ENCODE measurements at places on chromosomes 12 and 14.

- no peak for DNase-seq
- H3K36me3 ChIP-seq: no peaks in the 10 kb centered on the region
- H3K27me3 ChIP-seq: no peaks in the 10 kb centered on the region
- H3K4me1 ChIP-seq: no peaks in the 10 kb centered on the region
- H3K4me3 ChIP-seq: peak overlapping the region; percentile 85
Observed at GRCh38 chr12:51171884-51172514, 936 bp downstream of the TFCP2 start.

DNA sequence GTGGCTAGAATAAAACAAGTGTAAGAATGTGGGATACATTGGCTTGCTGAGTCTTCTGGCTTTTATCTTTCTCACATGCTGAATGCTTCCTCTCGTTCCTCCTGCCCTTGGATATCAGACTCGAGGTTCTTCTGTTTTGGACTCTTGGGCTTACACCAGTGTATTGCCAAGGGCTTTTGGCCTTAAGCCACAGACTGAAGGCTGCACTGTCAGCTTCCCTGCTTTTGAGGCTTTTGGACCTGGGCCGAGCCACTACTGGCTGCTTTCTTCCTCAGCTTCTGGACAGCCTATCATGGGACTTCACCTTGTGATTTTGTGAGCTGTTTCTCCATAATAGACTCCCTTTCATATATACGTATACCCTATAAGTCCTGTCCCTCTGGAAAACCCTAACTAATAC, 300.9 kb upstream of the STXBP6 start:
- H3K4me3 ChIP-seq: no peak overlapping the region
- no peak overlapping the region for H3K27ac ChIP-seq
- H3K27me3 ChIP-seq: no peaks in the 10 kb centered on the region
- no peaks in the 10 kb centered on the region for H3K36me3 ChIP-seq

DNA sequence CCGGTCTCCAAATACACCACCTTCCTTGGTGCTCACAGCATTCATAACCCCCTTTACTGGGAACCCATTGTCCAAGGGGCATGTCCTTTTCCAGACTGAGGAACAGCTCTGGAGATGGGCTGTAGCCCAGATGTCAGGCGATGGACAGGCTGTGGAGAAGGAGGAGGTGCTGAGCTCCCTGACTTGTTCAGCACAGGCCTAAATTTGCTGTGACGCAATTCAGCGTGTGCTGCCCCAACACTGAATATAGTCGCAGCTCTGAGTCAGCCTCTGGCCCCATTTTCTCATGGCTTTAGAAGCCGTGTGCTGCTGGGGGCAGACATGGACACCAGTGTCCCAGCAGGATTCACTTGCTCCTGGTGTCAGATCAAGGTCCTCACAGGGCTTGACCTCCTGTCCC, 269.1 kb downstream of the EMP1 start:
- peaks cover 5% of the 10 kb centered on the region for H3K27me3 ChIP-seq
- no peak for DNase-seq
- no peaks in the 10 kb centered on the region for H3K36me3 ChIP-seq
- no peak overlapping the region for H3K4me3 ChIP-seq

- H3K36me3 ChIP-seq: no peaks in the 10 kb centered on the region
- H3K4me1 ChIP-seq: no peaks in the 10 kb centered on the region
- no peak overlapping the region for H3K27ac ChIP-seq
- DNase-seq: no peak
- no peak overlapping the region for H3K4me3 ChIP-seq
- no peaks in the 10 kb centered on the region for H3K27me3 ChIP-seq
Observed at GRCh38 chr14:96783915-96784224, 13.3 kb upstream of the VRK1 start.

- no peaks in the 10 kb centered on the region for H3K36me3 ChIP-seq
- H3K4me1 ChIP-seq: peaks cover 8% of the 10 kb centered on the region
- DNase-seq: no peak
- no peaks in the 10 kb centered on the region for H3K27me3 ChIP-seq
Observed at GRCh38 chr12:2009623-2010022, 5.4 kb upstream of the DCP1B start.

GRCh38 chr14:34872822-34873588, 2.2 kb downstream of the BAZ1A start:
- H3K36me3 ChIP-seq: no peaks in the 10 kb centered on the region
- H3K27me3 ChIP-seq: no peaks in the 10 kb centered on the region
- peak overlapping the region; percentile 80 for H3K4me3 ChIP-seq

DNA sequence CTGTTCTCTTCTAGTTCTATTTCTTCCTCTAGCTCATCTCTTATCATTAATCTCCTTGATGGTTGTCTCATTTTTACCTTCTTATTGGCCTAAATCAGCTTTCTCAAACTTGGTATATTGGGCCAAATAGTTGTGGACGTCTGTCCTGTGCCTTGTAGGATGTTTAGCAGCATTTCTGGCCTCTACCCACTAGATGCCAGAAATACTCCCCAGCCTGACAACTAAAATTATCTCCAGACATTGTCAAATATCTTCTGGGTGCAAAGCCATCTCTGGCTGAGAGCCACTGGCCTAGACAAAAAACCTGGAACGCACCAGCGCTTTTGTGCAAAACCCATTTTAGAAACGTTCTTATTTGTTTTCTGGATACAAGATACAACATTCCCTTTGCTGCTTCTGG, 38.8 kb upstream of the LRRC10 start:
- H3K4me1 ChIP-seq: no peaks in the 10 kb centered on the region
- H3K36me3 ChIP-seq: no peaks in the 10 kb centered on the region
- no peak overlapping the region for H3K27ac ChIP-seq
- DNase-seq: no peak

- H3K4me3 ChIP-seq: no peak overlapping the region
- no peaks in the 10 kb centered on the region for H3K36me3 ChIP-seq
- H3K27me3 ChIP-seq: no peaks in the 10 kb centered on the region
Observed at GRCh38 chr12:110554184-110554583, 28.9 kb downstream of the PPTC7 start.

- H3K27me3 ChIP-seq: no peaks in the 10 kb centered on the region
- no peak overlapping the region for H3K27ac ChIP-seq
- no peaks in the 10 kb centered on the region for H3K36me3 ChIP-seq
- H3K4me3 ChIP-seq: no peak overlapping the region
- no peak for DNase-seq
Observed at GRCh38 chr14:93981316-93982229, 5.2 kb upstream of the ASB2 start.

DNA sequence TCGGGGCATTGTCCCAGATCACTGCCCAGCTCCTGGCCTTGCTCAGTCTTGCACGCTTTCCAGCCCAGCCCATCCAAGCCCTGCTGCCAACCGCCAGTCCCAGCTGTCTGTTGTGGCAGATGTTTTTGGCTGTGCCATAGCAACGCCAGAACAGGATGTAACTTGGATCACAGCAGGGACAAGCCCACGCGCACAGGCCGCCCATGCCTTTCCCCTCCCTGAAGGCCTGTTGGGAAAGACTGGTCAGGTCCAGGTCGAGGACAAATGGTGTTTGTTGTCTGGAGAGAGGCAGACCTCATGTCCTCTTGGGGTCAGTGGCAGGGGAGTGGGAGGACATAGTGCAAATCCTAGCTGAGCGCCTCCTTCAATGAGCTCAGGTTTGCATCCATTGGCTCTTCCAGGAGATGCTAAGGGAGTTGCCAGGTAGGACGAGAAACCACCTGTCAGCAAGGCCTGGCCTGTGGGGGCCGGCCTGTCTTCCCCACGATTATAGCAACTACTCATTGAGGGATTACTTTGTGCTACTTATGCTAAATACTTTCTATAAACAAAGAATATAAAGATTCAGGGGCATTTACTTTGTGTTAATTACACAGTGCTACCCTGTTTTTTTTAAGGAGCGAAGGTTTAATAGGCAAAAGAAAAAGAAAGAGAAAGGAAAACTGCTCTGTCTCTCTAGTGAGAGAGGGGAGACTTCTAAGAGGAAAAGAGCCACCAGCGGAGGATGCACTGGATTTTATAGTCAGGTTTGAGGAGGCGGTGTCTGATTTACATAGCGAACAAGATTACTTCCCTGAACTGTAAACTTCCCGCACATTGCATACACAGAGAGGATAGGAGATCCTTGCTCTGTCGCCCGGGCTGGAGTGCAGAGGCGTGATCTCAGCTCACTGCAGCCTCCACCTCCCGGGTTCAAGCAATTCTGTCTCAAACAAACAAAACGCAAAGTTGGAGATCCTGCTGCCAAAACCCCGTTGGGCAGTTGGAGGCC, 42.8 kb upstream of the CORO1C start:
- H3K27me3 ChIP-seq: no peaks in the 10 kb centered on the region
- no peak overlapping the region for H3K4me3 ChIP-seq
- H3K36me3 ChIP-seq: no peaks in the 10 kb centered on the region
- peak; percentile 86 for DNase-seq

DNA sequence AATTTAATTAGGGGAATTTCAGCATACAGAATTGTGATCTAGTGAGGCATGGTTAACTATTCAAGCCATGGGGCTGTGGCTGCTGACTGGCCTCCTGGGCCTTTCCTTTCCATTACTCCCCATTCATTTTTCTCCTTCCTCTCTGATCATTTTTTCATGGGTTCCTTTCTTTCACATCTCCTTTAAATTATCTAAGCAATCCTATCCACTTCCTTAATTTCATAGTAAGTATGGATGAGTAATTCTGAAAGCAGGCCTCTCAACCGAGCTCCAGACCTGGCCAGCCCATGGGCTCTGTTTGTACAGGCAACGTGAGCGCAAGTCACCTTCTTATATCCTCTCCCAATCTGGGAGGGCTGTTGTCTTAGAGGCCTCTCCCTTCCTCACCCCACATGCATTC, 13.4 kb downstream of the CKAP4 start:
- H3K36me3 ChIP-seq: no peaks in the 10 kb centered on the region
- no peak for DNase-seq
- H3K4me3 ChIP-seq: no peak overlapping the region
- H3K27ac ChIP-seq: no peak overlapping the region
- no peaks in the 10 kb centered on the region for H3K27me3 ChIP-seq

DNA sequence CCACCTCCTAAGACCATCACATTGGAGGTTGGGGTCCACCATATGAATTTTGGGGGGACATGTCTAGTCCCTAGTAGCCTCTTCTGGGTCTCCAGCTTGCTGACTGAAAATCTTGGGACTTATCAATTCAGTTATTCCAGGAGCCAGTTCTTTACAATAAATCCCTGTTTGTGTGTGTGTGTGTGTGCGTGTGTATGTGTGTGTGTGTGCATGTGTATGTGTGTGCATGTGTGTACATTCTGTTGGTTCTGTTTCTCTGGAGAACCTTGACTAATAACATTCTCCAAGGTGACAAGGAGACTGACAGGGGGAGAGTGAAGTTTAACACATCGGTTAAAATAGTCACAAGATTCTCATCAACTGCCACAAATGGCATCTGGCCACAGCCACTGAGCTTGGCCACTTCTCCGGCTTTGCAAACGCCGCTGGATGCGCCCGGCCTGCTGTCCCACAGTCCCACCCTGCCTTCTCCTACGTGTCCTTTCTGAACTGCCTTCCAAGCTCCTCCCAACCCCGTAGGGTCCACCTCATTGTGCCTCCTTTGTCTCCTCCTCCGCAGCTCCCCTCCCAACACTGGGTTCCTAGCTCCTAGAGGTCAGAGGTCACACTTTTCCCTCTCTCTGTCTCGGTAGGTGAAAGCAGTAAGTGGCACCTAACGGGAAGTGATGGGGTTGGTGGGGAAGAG, 88.1 kb upstream of the DIO3 start:
- no peak overlapping the region for H3K27ac ChIP-seq
- peak; percentile 13 for DNase-seq
- no peaks in the 10 kb centered on the region for H3K36me3 ChIP-seq
- H3K27me3 ChIP-seq: no peaks in the 10 kb centered on the region
- H3K4me3 ChIP-seq: no peak overlapping the region

DNA sequence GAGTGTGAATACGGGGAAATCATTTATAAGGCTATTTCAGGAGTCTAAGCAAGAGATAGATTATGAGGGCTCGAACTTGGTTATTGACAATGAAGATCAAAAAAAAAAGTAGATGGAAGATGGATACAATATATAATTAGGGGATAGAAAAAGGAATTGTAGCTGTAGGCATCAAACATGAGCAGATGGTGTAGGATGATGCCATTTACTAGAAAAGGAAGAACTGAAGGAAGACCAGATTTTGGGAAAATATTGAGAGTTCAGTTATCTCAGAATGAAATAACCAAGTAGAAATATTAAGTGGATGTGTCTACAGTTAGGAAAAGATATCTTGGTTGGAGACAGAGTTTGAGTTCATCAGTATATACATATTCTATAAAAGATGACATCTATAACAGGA, 109.6 kb downstream of the CNTN1 start:
- no peak overlapping the region for H3K27ac ChIP-seq
- no peaks in the 10 kb centered on the region for H3K27me3 ChIP-seq
- H3K36me3 ChIP-seq: no peaks in the 10 kb centered on the region
- DNase-seq: no peak

DNA sequence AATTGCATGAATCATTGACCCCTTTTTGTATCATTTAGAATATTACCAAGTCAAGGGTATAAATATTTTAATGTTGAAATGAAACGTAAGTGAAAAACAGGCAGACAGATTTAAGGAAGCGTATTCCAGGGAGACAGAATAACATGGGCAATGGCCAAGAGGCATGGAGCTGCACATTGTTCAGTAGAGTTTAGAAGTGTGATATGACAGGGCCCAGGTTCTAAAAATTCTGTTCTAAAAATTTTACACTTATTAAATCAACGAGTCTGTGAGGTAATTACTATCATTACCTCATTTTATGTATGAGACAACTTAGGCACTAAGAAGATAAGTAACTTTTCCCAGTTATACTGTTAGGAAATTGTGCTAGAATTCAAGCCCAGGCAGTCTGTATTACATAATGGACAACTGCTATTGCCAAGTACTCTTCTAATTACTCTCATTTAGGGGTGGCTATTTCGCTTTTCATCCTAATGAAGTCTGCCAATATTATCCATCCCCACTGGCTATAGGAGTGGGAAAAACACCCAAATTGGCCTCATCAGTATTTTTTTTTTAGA, 103.2 kb upstream of the NAV3 start:
- H3K4me3 ChIP-seq: no peak overlapping the region
- H3K4me1 ChIP-seq: peaks cover 2% of the 10 kb centered on the region
- DNase-seq: no peak
- H3K27me3 ChIP-seq: no peaks in the 10 kb centered on the region
- H3K27ac ChIP-seq: no peak overlapping the region

- no peak overlapping the region for H3K4me3 ChIP-seq
- H3K27me3 ChIP-seq: no peaks in the 10 kb centered on the region
- H3K27ac ChIP-seq: no peak overlapping the region
- H3K4me1 ChIP-seq: no peaks in the 10 kb centered on the region
Observed at GRCh38 chr14:75307700-75308379, 29.2 kb downstream of the FOS start.

- no peak overlapping the region for H3K27ac ChIP-seq
- no peaks in the 10 kb centered on the region for H3K27me3 ChIP-seq
- no peak overlapping the region for H3K4me3 ChIP-seq
Observed at GRCh38 chr12:51341251-51342007, 5.0 kb downstream of the CELA1 start.

GRCh38 chr12:46660276-46660675, 165.5 kb downstream of the SLC38A4 start:
- H3K4me1 ChIP-seq: peaks cover 6% of the 10 kb centered on the region
- peak overlapping the region; percentile 17 for H3K27ac ChIP-seq
- H3K36me3 ChIP-seq: no peaks in the 10 kb centered on the region
- H3K27me3 ChIP-seq: no peaks in the 10 kb centered on the region
- H3K4me3 ChIP-seq: no peak overlapping the region

DNA sequence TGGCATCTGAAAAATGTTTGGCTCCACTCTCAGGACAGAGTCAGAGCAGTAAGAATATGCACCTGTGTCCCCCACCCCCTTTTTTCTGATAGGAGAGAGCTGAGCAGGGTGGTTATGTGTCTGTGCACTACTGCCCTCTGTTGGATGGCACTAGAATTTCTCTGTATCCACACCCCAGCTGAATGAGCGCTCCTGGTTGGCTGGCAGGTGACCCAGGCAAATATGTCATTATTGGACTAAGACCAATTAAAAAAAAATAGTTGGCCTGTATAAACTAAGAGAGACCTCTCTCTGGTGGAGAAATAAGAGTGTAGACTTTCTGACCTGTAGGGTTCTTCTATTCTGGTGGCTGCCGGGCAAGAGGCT, 107.0 kb downstream of the PTCSC3 start:
- no peak overlapping the region for H3K4me3 ChIP-seq
- no peak overlapping the region for H3K27ac ChIP-seq
- H3K36me3 ChIP-seq: no peaks in the 10 kb centered on the region
- no peaks in the 10 kb centered on the region for H3K27me3 ChIP-seq
- no peak for DNase-seq

Measured in ovary (tissue), 10 donors.